Stimulated activated CD8-positive, alpha-beta memory T cell treated with anti-CD3 and anti-CD28 coated beads, Interleukin-4, amount 100 ng/mL, for 1 hour (primary cell): ENCODE measurements at places on chromosomes 7 and 10.

DNA sequence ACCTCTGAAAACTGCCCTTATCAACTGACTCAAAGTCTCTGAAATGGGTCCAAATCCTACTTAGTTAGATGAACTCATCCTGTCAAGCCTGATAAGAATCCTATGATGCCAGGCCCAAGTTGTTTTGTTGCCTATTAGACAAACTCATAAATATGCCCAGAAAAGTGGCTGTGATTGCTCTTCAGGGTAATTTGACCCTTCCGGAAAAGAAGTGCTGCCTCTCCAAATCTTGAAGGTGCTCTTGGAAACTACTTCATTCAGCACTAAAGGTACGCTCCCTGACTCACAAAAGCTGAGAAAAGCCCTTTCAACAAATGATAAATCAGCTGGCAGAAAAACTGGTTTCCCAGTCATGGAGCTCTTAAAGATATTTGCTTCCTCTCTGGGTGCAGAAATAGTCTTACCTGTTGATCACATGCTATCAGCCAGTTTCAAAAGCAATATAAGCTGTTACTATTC lies 6.7 kb downstream of the IFIT5 start:
- no peak for DNase-seq

DNA sequence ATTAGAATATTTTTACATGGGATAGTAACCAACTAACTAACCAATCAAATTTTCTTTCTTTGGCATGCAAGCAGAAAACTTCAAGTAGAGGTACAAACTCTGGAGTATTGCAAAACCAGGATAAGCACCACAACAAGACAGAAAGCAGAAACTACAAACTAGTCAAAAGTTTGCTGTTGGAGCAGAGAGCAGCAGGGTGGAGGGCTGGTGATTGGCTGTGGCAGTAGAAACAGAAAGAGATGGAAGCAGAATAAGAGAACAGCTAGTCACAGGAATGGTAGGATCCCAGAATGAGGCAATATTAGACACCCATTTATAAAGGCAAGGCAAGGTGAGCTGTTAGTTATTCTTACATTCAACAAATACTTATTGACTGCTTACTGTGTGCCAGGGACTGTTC lies 6.8 kb upstream of the MACC1 start:
- no peak for DNase-seq

GRCh38 chr7:158005531-158005930 lies 582.1 kb downstream of the PTPRN2 start:
- no peak for DNase-seq

- no peak for DNase-seq
These were observed 92.9 kb downstream of the PLXDC2 start for GRCh38 chr10:19908991-19909696.

- DNase-seq: no peak
These were observed 720.5 kb downstream of the GRID1 start for GRCh38 chr10:85645926-85646711.

- DNase-seq: no peak
These were observed 126.8 kb upstream of the SEM1 start for GRCh38 chr7:96836456-96836855.

- DNase-seq: no peak
These were observed 12.2 kb downstream of the DNAJB9 start for GRCh38 chr7:108581655-108582491.

- DNase-seq: no peak
These were observed 19.6 kb downstream of the NAMPT start for GRCh38 chr7:106265133-106265532.

- no peak for DNase-seq
These were observed 8.6 kb upstream of the CPED1 start for GRCh38 chr7:120979765-120980499.

GRCh38 chr7:11231190-11231589 lies 257.5 kb downstream of the PHF14 start:
- no peak for DNase-seq

- no peak for DNase-seq
These were observed 153.6 kb downstream of the PHF14 start for GRCh38 chr7:11127114-11127785.

DNA sequence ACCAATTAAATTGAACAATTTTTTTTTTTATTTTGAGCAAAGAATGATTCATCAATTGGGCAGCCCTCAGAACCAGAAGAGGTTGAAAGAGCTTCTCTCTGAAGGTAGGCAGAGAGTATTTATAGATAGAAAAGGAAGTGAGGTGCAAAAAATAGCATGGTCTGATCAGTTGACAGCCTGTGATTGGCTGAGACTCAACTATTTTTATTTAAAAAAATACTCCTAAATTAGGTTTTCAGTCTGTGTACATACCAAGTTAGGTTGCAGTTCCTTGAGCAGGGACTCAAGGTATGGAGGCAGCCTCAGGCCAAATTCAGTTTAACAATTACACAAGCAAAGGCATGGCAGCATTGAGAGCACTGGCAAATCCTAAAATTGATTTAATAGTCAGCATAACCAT lies 1074.7 kb downstream of the SORCS1 start:
- DNase-seq: no peak

GRCh38 chr10:75342397-75342796 lies 59.2 kb downstream of the ZNF503 start:
- DNase-seq: no peak
